ENCODE measurements at places on chromosomes 3 and 15.

- DNase-seq: no peak
Measured at GRCh38 chr15:69578787-69579583, 126.4 kb downstream of the RPLP1 start.

DNA sequence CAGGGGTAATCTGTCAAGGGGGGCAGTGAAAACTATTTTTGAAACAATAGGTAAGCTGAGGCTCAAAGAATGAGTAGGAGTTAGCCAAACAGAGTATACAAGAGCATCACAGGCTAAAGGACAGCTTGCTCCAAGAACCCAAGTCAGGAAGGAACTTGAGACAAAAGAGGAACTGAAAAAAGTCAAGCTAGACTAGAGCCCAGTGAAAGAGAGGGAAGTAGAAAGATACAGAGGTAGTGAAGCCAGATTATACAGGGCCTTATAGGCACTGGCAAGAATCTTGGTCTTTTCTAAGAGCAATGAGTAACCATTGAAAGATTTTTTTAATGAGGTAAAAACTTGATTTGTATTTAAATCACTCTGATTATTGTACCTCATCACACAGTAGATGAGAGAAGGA, 69.9 kb downstream of the FILIP1L start:
- DNase-seq: no peak

DNA sequence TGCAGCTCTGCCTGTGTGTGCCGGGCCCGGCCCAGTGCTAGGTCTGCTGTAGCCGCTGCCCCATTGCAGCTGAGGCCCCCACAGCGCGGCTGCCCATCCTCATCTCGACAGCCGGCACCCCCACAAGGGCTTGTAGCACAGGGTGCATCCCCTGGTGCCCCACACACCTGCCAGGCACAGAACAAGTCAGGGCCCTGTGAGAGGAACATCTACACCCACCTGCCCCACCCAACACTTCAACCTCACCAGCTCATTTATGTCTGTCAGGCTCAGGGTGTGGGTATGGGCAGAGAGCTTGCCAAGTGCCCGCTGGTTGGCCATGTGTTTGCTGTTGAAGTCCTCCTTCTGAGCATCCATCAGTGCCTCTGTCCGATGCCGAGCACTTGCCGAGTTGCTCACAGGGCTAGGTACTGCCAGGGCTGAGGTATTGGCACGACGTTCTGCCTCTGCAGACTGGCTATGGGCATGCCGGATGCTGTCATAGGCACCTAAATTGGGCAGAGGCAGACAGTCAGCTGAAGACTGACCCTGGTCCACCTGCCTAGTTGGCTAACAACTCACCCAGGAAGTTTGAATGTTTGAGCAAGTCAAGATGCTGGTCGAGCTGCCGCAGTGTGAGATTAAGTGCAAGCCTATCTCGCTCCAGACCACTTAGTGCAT, 2.4 kb upstream of the USP19 start:
- DNase-seq: no peak

DNA sequence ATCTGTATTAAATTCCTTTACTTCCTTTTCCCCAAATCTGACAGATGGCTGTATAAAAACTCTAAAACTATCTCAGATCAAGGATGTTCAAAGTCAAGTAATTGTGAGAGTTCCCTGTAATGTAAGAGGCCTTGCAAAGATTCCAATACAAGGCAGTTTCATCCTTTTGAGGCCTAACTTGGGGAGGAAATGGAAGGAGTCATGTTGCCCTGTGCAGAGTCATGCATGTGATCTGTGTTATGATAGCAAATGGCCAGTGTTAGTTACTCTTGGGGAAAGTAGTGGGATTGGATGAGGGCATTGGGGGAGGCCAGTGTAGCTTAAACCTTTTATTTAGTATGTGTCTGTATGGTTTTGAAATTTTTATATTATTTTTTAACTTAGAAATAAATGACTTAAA, 23.7 kb upstream of the FBXL22 start:
- DNase-seq: no peak

GRCh38 chr3:93973131-93974126, at the start of gene PROS1:
TSS of gene PROS1 (minus strand) at chr3:93973896. CDS start at chr3:93973749, 147 bp downstream.
- peak; percentile 57 for DNase-seq

- DNase-seq: no peak
Measured at GRCh38 chr3:172905451-172905850, 154.9 kb downstream of the ECT2 start.

DNA sequence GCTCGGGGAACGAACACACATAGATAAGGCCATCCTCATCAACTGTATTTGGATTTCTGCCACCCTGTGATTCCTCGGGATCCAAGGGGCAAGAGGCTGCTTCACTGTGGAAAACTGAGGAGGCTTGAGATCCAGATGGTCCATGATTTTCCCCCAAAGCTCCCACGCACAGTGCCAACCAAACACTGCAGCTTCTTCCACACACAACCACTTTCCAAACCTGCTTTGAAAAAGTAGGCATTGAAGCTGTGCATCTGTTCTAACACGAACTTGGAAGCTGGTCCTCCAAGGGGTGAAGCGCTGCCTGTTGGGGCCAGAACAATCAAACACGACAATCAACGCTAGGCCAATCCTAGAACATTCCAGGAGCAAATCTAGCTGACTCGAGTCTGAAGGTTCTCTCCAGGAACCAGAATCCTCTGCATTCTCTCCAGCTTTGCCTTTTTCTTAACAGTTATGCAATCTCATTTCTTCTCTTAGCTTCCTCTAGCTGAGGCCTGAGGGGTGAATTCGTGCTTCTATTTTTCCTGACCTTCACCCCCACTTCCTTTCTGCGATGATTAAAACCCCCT, 104.4 kb downstream of the LRRK1 start:
- no peak for DNase-seq

GRCh38 chr3:53146319-53146891, 14.6 kb upstream of the PRKCD start:
- no peak for DNase-seq

DNA sequence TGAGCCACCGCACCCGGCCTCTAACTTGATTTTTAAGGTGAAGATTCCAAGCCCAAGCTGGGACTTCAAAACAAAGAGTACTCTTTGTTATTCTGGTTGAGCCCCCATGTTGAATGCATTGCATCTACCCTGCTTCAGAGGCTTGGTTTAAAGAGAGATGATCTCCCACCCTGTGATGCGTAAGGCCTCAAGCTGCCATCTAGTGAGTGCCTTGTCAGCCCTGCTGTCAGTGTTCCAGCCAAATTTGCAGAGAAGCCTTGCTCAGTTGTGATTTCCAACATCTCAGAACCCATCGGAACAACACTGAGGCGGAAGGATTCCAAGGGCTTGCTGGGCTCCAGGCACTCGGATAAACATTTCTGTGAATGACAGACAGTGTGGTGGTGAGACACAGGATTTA, 210.7 kb upstream of the RGMA start:
- no peak for DNase-seq

DNA sequence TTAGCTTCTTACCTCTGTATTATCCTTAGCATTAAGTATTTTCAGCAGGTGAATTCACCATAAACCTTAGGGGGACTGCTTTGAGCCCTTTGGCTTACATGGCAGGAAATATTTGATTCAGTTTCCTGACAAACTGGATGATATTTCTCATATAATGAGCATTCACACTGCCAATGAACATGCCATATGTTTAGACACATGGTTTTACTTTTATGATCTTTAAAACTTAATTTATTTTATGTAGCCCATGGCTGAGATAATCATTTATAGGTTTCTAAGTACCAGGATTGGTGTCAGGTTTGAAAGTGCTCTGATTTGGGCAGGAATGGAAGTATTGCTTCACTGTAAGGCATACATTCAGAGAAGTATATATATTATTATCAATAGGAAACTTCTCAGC, 319.1 kb downstream of the ZPLD1 start:
- no peak for DNase-seq

- no peak for DNase-seq
Measured at GRCh38 chr3:47473391-47473790, 2.4 kb downstream of the SCAP start.

DNA sequence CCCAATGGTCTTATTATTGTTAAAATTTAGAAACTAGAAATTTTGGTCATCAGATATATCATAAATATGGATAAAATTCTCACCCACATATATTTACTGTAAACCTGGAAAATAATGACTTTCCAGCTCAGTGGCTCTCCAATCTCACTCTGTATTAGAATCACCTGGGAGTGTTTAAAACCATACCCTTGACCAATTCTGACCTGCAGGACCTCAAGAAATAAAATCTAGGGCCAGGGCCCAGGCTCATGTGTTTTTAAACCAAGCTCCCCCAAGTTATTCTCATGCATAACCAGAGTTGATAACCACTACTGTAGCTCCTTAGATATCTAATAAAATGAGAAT, 372.1 kb downstream of the SHQ1 start:
- DNase-seq: no peak

GRCh38 chr3:129485721-129486663, 42.4 kb upstream of the RHO start:
- no peak for DNase-seq

DNA sequence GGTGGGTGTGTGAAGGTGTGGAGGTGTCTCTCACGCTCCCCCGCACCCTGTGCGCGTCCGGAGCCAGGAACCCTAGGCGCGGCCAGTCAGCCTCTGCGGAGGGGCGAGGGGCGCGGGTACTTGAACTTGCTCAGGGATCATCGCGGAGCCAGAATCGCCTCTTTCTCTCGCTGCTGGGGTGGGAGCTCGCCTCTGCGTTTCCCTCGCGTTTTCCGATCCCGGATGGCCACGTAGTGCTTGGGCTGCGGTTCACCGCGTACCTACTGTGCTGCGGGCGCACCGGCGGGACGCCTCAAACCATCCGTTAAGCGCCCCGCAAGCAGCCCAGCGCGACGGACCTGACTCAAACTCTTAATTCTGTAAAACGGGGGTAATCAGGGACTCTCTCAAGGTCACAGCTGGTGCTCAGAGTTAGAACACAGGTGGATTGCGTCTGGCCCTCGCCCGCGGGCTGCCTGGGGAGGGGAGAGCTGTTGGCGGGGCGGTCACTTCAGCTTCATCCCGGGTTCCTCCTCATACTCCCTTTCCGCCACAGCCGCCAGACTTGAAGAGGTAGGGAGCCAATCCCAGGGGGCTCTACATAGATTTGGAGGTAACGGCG, 686 bp downstream of the MYRIP start:
- DNase-seq: no peak

DNA sequence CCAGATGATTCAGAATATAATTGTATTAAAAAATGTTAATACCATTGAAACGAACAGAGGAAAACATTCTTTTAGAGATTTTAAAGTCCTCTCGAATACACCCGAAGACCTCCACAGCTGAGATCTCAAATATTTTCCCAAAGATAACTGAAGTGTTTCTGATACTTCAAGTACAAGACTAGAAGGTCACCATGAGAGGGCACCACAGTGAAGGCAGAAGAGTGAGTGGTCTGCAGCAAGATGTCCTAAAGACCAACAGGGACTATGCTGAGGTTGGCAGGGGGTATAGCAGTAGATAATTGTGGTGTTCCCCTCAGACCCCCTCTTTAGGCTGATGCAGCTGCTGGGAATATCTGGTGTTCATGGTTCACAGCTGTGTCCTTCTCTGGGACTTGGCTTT, 156.5 kb downstream of the PDCD6IP start:
- DNase-seq: no peak

- no peak for DNase-seq
Measured at GRCh38 chr3:34012102-34012461, 213.7 kb downstream of the PDCD6IP start.
